ENCODE measurements at places on chromosomes 7 and 10. TPM values are rescaled to one million over a fixed set of nuclear protein-coding genes. Genes with fewer than 3 reads are reported as not detected.

DYNC1I1 gene
- total RNA-seq = not detected

GIMAP6 gene
- total RNA-seq = 43.2 TPM

GDF10 gene
- 0.14 TPM for total RNA-seq

ADAMTS14 gene
- 0.16 TPM for total RNA-seq
